ENCODE measurements at places on chromosomes 5 and 9.

GRCh38 chr9:86993830-86994229, 46.5 kb upstream of the GAS1 start:
- no peak for DNase-seq

DNA sequence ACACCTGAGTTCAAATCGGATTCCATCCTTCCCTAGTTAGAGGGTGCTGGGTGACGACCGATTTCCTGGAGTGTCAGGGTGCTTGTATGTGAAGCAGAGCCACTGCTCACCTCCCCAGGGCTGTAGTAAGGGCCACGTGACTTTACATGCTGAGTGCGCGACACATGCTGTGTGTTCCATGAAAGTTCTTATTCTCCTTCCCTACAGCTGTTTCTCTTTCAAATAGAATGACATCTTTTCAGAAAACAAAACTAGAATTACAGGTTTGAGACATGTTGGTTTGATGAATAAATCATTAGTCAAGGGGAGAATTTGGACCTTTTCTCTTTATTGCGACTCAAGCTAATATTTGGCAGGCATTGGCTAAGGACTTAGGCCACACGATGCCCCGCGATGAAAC, 113.1 kb downstream of the JMY start:
- DNase-seq, result no peak

- DNase-seq, result no peak
These were observed 14.7 kb downstream of the SLC45A2 start for GRCh38 chr5:33969572-33970452.

DNA sequence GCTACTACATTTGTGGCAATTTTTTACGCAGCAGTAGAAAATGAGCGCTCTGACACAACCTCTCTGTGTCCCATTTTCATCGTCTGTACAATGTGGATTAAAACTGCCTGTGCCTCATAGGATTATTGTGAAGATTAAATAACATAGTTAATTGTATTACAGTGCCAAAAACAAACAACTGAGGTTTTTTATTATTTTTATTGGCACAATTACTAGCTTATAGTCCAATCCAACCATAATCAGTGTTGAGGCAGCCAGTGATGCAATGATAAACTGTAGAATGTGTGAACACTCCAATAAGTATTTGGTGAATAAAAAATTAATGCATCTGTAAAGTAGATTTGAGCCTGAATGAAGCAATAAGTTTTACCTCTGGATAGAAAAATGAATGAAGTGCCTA, 588.3 kb downstream of the DNAH5 start:
- no peak for DNase-seq

- DNase-seq, result no peak
These were observed 139.8 kb downstream of the DROSHA start for GRCh38 chr5:31392061-31392460.

DNA sequence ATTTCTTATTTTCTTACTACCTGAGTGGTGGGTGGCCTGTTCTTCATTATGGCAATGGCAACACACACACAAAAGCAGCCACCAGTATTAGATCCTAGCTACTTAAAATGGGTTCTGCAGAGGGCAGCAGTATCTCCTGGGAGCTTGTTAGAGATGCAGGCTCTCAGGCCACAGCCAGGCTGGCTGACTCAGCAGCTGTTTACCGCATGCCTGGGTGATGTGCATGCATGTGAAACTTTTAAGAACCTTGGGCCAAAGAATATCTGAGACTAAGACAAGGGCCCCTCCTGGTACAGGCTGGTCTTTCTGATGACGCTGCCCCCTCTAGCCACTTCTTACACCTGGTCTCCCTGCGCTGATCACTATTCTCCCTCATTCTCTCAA, 399.0 kb downstream of the MED10 start:
- DNase-seq, result no peak

GRCh38 chr5:1507961-1508658, 15.7 kb downstream of the LPCAT1 start:
- DNase-seq, result no peak

DNA sequence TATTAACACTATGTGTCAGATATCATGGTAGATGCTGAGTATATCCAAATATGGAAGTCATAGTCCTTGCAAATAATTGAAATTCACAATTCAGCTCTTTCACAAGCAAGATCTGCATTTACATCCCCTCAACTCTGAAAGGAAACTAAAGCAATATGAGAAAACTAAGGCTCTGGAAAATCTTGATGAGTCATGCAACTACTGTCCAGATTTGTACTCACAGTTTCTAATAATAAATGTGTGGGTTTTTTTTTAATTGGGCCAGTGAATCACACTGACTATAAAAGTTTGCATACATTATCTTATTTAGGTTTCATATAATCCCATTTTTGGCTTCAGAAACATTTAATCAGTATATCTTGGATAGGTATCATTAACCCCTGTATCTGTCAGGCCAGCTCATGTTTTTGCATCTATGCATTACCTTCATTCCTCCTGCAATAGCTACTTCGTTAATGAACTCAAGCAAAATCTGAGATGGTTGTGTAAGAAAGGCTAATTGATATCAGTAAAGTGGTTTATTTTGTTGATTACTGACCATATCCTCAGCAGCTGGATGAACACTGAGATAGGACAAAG, 58.7 kb upstream of the PRR16 start:
- no peak for DNase-seq

- DNase-seq, result no peak
These were observed 28.1 kb downstream of the IL33 start for GRCh38 chr9:6243746-6244145.

DNA sequence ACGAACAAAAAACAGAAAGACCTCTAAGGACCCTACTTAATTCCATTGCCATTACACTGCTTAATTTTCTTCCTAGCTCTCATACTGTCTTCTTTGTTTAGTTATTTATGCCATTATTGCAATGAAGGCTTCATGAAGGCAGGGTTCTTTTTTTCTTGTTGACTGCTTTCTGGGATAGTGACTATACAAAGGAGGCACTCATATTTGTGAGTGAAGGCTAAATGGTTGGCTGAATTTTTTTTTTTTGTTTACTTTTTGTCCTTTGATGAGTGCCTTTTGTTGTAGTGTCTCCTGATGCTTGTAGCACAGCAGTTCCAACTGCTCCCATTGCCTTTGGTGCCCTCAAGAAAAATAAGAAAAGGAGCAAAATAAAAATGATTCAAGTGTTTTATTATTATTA, 17.8 kb downstream of the CTNNA1 start:
- no peak for DNase-seq

- no peak for DNase-seq
These were observed 86.8 kb upstream of the MEGF10 start for GRCh38 chr5:127203818-127204217.

DNA sequence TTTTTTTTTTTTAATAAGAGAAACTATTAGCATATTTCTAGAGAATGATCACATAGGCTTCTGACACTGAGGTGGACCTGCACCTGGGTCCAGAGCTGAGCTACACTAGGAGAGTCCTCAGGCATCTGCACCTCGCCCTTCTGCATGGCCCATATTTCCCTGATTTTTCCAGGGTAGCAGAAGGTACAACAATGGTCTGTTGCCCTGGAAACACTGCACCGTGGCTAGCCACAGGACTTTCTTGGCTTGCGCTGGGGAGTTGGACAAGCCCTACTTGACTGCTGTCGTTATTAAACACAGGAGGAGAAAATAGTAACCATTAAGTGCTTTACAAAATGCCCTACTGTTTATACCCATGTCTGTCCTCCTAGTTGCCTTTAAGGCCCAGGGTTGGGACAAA, 615.7 kb upstream of the MEF2C start:
- DNase-seq, result no peak

- no peak for DNase-seq
These were observed 25.7 kb upstream of the UGCG start for GRCh38 chr9:111870774-111871498.

Measured in SIG-M5 (cell line).